IMR-90 (cell line): ENCODE measurements at places on chromosomes 11 and 22. TPM values are rescaled to one million over a fixed set of nuclear protein-coding genes. Genes with fewer than 3 reads are reported as not detected.

PHOX2A gene
- not detected in 2 replicates for total RNA-seq

MMP1 gene
- total RNA-seq, result 245 and 246 TPM in 2 replicates

INPP5J gene
- total RNA-seq, result 0.28 and 0.36 TPM in 2 replicates

VWCE gene
- under 0.01 and 0.28 TPM in 2 replicates for total RNA-seq

C22orf31 gene
- not detected in 2 replicates for total RNA-seq

SYT9 gene
- total RNA-seq, result not detected in 2 replicates

PGA5 gene
- total RNA-seq, result not detected in 2 replicates

KCNK7 gene
- total RNA-seq, result not detected in 2 replicates

CRYAB gene
- total RNA-seq, result 3.9 and 6.5 TPM in 2 replicates

SLC25A45 gene
- 0.56 and 0.72 TPM in 2 replicates for total RNA-seq

FAM180B gene
- total RNA-seq, result not detected in 2 replicates

P4HA3 gene
- 2.8 and 2.9 TPM in 2 replicates for total RNA-seq

SAA2 gene
- not detected in 2 replicates for total RNA-seq

SCN4B gene
- total RNA-seq, result under 0.01 and 0.18 TPM in 2 replicates

CRYBB2 gene
- not detected in 2 replicates for total RNA-seq

FCHSD2 gene
- 5.9 and 8.9 TPM in 2 replicates for total RNA-seq

TENM4 gene
- 9.0 and 9.2 TPM in 2 replicates for total RNA-seq

PRG2 gene
- total RNA-seq, result not detected in 2 replicates

DBX1 gene
- not detected in 2 replicates for total RNA-seq

UBQLNL gene
- 0.18 TPM in 1 of 2 replicates, not detected in the other for total RNA-seq

CHRDL2 gene
- not detected in 2 replicates for total RNA-seq

SCGB2A2 gene
- total RNA-seq, result not detected in 2 replicates

RGL4 gene
- not detected in 2 replicates for total RNA-seq

FOXRED1 gene
- 15.1 and 15.3 TPM in 2 replicates for total RNA-seq

DEAF1 gene
- 21.7 and 22.9 TPM in 2 replicates for total RNA-seq

MYEOV gene
- 6.1 and 6.8 TPM in 2 replicates for total RNA-seq

TMX2 gene
- total RNA-seq, result 72.5 and 103 TPM in 2 replicates

RFPL3 gene
- total RNA-seq, result not detected in 2 replicates

SYT7 gene
- total RNA-seq, result under 0.01 TPM in 1 of 2 replicates, not detected in the other

KDM4D gene
- total RNA-seq, result 0.90 and 1.1 TPM in 2 replicates

PDGFD gene
- 3.0 and 3.1 TPM in 2 replicates for total RNA-seq

OR8G5 gene
- total RNA-seq, result not detected in 2 replicates
